ENCODE measurements at places on chromosomes 6 and 20.

DNA sequence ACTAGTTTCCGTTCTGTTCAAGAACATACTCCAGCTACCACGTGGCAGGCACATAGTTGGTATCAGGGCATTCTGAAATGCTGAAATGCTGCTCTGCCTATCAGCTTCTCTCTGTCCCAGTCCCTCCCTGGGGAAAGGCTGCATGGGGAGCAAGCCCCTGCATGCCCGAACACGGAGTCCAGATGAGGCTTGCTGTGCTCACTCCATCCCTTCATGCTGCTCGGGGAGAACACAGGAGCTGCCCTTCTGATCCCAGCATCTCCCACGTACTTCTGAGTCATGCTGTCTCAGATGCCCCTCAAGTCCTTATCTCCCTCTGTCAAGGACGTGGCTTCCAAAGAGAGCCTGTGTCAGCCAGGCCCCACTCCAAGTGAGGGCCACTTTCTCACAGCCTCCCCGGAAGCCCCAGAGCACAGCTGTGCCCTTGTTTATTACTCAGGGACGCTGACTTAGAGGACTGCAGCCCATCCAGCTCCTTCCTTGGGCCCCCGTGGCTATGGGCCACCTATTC is 29.4 kb downstream of the THBS2 start:
- DNase-seq: no peak

DNA sequence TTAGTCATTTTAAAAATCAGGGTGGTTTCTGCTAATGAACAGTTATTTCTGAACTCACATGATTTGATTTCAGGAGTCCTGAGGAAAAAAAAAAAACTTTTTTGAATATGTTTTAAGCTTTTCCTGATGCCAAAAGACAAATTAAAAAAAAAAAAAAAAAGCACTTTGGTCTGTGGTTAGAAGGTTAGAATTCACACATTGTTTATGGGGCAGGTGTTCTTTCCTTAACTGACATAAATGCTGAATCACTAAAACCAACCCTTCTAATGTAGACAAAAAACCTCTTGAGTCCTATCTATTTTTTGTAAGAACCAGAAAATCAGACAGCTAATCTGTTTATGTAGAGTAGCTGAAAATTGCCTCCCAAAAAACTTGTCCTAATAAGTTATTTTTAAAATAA is 20.4 kb downstream of the THEMIS start:
- no peak for DNase-seq

GRCh38 chr20:36582322-36582721 is 8.9 kb downstream of the TGIF2 start:
- DNase-seq: no peak

GRCh38 chr6:71473926-71474325 is 185.3 kb downstream of the OGFRL1 start:
- no peak for DNase-seq

DNA sequence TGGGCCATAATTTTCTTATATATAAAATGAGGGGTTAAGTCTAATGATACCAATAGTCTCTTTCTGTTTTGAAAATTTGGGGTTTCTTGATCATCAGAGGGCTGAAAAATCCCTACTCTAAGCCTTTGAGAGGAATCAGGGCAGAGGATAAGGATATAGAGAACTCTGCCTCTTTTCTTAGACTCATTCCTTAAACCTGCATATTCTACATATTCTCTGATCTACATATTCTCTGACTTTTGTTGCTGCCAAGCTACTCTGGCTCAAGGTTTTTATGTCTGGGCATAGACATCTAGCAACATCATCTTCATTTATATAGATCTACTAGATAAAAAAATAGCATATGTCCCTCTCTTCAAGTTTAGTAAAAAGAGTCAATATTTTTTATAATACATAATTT is 71.2 kb downstream of the FLRT3 start:
- DNase-seq: no peak

- no peak for DNase-seq
Observed at GRCh38 chr6:56104591-56104990, 142.8 kb downstream of the COL21A1 start.

- DNase-seq: no peak
Observed at GRCh38 chr20:60244373-60245146, 286.3 kb downstream of the CDH26 start.

DNA sequence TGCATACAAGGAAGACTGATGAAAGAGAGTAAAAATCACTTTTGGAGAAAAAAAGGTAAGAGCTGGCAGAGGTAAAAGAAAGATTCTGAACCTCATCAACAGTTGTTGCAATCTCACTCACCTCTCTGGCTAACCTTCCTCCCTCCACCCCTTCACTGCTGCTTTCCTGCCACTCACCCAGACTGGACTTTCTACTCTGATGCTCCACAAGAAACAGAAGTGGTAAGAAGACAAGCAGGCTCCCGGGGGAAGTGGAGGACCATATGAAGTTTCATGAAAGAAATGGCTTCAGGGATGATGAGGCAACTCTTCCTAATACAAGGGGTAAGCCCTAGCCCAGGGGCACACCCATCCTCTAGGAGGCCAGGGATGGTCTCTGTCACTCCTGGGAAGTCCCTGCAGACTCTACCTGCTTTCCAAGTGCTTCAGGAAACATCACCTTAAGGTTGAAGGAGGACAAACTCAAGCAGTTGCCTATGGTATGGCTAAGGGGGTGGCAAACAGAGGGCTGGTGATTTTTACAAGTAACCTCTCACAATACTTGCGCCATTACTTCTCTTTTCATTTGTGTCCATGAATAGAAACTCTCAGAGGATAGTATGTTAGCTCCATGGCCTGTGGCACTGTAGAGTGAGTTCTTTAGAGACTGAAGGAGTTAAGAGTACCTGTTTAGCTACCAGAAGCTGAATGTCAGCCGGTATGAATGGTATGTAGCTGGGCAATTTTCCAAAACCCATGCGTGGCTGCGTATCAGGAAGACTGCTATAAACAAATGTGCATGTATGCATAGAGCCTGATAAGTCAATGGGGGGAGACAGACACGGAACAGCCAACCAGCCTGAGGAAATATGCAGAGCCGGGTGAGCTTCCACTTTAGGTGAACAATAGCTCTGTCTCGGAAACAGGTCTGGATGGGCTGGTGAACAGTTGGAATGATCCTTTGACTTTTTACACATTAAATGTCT is 112.0 kb downstream of the BACH2 start:
- DNase-seq: no peak

DNA sequence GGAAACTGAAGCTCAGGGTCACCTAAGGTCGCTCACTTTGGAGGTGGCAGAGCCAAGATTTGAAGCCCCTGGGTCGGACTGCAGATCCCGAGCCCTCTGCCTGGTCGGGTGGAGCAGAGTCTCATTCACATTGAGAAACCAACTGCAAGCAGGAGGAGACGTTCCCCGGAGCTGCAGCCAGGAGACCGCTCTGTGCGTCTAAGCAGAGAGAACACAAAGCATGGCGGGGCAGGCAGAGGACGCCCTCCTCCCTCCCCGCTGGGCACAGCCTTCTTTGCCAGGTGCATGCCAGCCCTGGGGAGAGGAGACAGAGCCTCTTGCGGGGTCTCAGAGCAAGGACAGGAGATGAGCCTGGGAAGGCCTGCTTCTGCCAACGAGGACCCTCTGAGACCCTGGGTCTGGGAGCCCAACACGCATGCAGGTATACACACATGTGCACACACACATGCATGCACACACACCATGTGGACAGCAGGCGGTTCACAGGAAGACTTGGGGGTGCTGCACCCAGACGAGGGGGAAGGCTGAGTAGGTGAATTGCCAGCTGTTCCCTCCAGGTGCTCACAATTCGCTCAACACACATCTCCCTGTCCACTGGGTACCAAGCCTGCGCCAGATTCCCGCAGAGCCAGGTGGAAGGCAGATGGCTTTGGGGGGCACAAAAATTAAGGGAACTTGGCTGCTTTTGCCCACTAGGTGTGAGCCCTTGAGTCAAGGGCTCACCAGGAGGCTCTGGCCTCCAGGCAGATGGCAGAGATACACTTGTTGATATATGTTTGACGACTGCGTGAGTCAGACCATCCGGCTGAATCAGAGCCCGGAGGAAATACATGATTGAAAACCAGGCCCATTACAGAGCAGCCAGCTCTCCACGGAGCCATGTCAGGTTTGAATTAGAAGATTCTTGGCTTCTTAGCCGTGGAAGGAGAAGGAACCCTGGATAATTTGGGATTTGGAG is 5.5 kb upstream of the NTSR1 start:
- no peak for DNase-seq

- no peak for DNase-seq
Observed at GRCh38 chr6:71139249-71139648, 149.4 kb upstream of the OGFRL1 start.

- no peak for DNase-seq
Observed at GRCh38 chr6:26295691-26296555, 69.1 kb upstream of the BTN3A2 start.

DNA sequence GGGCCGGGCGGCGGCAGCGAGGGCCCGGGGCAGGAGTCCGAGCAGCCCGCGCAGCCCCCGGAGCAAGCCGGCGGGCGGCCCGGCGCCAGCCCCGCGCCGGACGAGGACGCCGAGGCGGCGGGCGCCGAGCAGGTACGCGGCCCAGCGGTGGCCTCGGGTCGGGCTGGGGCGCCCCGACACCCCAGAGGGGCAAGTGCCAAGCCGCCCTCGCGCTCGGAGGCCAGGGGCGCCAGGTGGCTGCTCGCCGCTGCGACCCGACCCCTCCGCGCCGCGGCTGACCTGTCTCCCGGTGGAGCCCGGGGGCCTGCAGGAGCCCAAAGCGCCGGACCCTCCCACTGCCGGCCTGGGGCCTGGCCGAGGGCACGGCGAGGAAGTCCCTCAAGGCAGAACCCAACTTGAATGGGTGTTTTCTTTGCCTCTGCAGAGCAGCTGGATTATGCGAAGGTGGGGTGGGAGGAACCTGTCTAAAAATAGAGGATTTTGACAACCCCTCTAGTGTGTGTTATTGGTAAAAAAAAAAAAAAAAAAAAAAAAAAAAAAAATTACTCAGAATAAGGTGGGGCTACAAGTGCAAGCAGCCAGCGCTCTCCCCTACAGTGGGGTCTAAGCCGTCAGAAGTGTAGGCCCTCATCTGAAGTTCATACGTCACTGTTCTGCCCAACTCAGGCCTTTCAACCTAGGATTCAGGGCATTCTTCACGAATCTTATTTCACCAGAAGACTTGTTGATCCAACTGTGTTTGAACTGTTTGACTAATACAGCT is 609 bp downstream of the OGFRL1 start:
- DNase-seq: no peak

GRCh38 chr6:89387516-89388201 is 24.4 kb downstream of the RRAGD start:
- DNase-seq: no peak

- DNase-seq: no peak
Observed at GRCh38 chr6:81940451-81940985, 188.0 kb upstream of the TENT5A start.

- no peak for DNase-seq
Observed at GRCh38 chr20:62662422-62662821, 20.1 kb downstream of the SLCO4A1 start.

DNA sequence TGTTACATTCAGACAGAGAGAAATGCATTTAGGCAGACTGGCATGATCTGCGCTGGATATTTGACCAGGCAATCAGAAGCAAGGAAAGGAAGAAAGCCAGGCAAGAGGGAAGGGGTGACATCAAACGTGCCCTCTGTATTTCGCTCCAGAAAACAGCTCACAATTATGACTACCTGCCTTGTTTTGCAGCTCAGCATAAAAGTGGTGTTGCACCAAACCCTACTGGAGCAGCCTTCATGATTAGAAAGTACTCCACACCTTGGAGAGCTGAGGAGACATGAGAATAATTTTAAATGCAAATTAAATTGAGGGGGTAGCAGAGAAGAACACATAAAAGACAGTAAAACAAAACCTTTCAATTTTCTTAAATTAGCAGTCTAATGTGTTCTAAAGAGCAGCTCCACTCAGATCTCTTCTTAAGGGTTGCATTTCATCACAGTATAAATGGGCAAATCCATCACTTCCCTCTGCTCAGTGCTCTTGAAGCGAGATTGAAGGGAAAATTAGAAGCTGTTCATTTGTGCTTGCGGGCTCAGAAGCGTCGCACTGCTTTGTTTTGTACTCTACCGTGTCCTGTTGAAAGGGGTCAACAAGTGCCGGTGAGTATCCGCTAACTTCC is at the start of gene PHACTR1:
Gene PHACTR1 (plus strand): TSS at position 470 of the 619 bp plus-strand sequence.
- no peak for DNase-seq

GRCh38 chr20:53884859-53885541 is 185.4 kb downstream of the BCAS1 start:
- peak; percentile 58 for DNase-seq

GRCh38 chr6:130259557-130259956 is 36.8 kb upstream of the SAMD3 start:
- no peak for DNase-seq

- peak; percentile 26 for DNase-seq
Observed at GRCh38 chr6:13908955-13909381, 15.8 kb upstream of the RNF182 start.

DNA sequence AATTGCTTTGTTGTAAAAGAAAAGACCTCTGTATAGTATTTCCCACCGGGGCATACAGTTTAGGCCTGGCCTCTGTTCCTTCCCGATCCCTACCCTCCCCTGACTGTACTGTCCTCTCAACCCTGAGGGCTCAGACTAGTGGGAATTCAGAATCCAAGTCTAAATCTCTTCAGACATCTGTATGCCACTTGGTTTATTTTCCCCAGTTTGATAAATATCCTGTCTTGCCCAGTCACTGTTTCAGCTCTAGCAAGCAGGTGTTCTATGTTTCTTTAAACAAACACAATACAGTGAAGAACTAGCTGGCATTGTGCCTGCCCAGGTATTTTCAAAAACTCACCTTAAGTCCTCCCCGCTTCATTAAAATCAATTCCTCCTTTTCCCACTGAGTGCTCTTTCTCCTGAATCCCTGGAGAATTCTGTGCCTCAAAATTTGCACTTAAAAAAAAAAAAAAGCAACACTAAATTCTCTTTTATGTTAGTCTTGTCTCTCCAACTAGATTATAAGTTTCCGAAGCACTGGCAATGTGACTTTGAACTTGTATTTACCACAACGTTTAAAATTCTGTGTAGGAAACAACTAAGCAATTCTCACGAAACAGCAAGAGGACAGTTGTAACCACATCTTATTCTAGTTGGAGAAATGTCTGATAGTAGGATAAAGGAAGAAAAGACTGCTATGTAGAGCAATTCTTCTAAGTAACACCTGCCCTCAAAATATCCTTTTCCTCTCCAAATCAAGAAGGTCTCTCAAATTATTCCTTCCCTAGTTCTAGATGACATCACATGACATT is 112.0 kb upstream of the CARMIL1 start:
- DNase-seq: no peak

- DNase-seq: no peak
Observed at GRCh38 chr20:56735084-56735642, 106.1 kb downstream of the TFAP2C start.

DNA sequence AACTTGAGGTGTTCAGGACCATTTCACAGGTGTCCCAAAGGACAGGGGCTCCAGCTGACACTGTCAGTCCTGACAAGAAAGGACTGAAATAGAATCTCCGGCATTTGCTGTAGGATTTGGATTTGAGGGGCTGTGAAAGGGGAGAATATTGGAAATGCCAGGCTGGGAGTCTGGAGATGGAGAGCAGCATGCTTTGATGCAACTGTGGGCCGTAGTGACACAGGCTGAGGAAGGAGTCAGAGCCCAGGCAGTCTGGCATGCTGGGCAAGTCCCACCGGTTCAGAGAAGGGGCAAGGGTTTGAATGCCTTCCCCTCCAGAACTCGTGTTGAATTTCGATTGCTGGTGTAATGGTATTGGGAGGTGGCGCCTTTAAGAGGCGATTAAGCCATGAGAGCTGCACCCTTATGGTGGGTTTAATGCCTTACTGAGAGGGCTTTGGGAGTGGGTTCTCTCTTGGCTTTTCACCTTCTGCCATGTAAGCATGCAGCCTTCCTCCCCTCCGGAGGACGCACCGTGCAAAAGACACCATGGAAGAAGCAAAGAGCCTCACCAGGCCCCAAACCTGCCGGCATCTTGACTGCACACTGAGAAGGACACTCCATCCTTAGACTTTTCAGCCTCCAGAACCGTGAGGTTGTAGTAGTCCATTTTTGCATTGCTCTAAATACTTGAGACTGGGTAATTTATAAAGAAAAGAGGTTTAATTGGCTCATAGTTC is 9.4 kb upstream of the PYGB start:
- no peak for DNase-seq

Data from activated T-cell treated with anti-CD3 and anti-CD28 coated beads for 24 hours (primary cell).